ENCODE measurements at places on chromosomes 5 and 9.

DNA sequence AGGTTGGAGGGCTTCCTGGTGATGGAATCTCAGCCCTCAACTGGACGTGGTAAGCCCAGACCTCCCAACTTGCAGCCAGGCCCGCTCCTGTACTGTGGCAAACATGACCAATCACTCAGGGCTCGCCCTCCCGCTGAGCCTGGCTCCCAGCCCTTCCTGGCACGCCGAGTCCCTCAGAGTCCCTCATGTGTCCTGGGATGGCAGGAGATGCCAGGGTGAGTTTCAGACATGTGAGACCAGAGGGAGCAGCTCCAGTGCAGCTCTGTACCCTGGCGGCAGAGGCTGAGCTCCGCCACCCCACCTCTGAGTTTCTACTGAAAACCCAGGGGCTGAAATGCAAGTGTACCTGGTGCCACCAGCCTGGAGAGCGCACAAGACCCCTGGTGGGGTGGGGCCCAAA is 42.0 kb upstream of the RXRA start:
- DNase-seq = no peak

DNA sequence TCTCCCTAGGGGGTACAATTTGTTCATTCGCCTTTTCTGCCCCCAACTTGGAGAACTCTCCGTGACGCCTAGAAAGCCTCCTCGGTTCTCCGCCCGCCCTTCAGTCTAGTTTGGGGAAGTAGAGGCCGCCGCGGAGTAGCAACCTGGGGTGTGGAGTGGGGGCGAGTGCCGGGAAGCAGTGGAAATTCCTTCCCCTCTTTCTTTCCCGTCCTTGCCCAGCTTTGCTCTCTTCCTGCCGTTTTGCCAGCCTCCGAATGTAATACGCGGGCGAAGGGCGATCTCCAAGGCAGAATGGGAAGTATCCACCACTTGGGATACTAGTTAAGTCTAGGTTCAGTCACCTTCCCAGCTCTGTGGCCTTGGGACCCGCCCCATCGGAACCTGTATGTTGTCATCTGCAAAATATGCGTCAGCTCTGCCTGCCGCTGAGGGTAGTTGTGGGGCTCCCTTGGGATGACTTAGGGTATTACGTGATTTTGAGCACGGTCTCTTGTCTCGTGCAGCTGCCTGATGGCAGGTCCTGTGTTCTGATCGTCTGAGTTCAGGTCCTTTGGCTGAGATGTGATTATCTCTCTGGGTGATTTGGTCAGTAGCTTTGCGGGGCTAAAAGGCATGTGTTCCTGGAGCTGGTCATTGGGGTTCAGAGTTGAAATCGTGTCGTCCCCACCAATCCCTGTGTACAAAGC is 724 bp downstream of the PAM start:
- peak; percentile 52 for DNase-seq

DNA sequence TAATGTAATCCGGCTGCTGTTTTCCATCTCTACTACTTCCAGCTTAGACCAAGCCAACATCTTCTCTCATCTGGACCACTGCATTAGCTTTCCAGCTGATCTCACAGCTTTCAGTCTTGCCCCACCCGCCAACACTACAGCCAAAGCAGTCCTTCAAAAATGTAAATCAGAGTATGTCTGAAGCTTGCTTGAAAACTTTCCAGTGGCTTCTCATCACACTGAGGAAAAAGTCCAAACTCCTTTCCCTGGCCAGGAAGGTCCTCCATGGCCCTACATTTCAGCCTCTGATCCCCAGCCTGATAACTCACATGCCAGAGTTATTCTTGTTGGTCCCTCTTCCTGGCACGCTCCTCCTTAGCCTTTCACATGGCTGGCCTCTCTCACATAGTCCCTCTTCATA is 38.5 kb downstream of the TTC1 start:
- no peak for DNase-seq

DNA sequence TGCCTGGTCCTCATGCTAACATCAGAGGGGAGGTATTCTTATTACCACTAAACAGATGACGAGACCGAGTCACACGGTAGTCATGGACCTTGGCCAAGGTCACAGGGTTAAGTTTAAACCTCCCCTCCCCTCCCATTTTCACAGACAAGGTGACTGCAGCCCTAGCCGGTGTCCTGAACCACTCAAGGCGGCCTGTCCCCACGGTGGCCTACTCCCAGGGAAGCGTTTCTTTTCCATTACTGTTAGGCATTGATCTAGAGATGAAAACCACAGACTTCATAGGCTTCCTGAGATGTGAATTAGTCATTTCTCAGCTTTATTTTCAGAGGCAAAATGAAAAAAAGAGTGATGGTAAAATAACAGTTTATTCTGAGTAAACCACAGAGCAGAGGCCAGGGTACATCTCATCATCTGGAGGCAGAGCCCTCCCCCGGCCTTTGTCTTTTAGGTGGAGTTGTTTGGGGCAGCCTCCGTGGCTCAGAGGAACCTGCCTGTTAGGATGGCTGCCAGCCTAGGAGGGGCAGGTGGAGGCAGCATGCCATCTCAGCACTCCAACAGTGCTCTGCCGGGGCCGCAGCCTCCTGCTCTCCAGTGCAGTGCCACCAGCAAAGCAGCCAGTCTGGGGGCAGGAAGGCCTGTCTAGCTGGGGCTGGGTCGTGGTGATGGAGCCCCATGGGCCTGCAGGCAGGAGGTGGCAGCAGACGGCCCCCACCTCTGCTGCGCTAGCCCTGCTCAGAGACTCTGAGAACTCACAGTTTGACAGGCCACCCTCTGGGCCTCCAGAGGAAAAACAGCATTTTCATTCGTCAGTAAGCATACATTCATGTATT is 71.2 kb downstream of the RAPGEF1 start:
- peak; percentile 48 for DNase-seq

DNA sequence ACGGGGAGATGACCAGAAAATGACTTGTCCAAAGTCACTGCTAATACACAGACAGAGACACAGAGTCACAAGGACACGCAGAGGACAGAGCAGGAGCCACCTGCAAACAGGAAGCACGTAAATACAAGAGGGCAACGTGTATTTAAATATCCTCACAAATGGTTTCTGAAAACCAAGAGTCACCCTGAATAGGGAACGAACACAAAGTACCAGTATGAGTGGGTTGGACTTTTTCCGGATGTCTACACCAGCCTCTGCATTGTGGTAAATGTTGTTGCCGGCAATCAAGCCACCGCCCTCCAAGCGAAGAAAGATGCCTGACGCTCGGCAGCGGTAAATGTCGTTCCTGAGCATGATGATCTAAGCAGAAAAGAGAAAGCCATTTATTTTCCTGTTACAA is 44.5 kb downstream of the FBXO10 start:
- no peak for DNase-seq

DNA sequence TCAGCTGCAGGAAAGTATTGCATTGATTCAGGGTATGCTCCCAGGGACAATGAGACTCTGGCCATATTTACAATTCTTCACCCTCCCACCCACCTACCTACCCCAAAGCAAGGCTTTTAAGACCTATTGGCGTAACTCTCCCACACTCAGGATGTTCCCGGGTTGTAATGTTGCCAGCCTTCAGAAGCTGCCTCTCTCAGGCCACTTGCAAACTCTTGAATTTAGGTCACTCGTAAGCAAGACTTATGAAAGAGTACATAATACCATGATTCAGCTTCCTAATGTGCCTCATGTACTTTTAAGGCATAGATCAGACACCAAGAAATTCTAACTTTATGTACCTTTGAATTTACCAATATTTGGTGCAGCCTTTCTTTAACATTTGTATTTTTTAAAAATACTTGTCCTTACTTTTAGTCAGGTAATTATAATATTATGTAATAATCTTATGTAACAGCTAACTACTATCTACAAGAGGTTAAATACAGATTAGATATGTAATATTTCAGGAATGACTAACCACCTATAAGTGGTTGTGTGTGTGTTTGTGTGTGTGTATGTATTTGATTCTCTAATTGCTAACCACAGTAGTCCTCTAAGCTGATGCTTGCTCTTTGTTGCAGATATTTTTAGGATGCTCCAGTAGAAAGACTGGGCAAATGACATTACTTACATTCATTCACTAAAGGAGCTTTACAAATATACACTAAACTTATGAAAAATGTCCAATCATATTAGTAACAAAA is 630.5 kb upstream of the MEF2C start:
- DNase-seq = no peak

DNA sequence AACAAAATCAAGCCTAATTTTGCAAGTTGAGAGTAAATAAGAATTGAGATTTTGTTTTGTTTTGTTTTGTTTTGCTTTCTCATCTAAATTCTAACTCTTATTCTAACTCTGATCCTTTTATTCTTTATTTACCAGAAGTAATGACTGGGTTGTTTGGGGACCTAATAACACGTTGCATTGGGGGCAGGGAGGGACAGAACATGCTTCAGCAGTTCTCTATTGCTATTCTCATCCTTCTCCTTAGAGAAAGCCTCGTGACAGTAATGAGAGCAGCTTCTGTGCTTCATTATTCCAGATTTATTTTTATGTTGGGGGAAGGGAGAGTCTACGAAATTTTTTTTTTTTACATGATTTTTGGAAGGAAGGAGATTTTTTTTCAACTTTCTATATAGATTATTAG is 21.1 kb downstream of the CPEB4 start:
- DNase-seq = peak; percentile 37

- DNase-seq = no peak
Observed at GRCh38 chr5:92912283-92912682, 668.7 kb downstream of the NR2F1-AS1 start.

DNA sequence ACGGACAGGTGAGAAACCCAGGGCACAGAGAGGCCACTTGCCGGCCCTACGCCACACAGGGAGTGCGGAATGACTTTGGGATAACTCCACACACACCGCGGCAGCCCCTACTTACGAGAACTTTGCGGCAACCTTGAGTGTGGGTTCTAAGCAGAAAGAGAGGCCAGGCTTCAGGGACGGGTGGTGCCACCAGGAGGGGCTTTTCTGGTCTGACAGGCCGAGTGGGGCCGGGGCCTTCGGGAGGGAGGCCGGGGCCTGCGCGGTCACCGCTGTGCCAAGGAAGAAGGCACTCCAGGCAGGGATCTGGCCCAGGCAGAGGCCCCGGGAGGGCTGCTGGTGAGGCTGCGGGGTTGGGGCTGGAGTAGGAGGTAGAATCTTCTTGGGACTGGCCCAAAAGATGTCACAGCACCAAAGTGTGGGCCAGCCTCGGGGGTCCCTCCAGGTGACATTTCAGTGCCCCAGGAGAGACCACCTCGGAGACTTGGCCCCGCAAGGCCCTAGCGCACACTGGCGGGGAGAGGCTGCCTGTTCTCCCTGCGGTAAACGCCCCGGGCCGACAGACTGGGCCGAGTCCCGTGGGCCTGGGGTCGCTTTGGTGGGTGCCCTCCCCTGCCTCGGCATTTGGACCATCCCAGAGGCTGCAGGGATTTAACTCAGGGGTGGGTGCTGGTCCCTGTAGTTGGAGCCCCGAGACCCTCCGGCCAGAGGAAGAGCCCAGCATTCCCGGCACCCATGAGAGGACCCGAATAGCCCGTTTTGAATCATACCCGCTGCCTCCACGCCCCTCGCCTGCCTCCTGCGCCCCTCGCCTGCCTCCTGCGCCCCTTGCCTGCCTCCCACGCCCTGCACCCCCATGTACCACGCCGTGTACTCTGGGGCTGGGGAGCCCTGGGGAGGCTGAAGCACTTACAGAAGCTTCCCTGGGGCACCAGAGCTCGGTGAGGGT is 9.0 kb upstream of the RNU6ATAC start:
- no peak for DNase-seq

GRCh38 chr9:69145144-69145715 is 28.8 kb upstream of the TJP2 start:
- no peak for DNase-seq

DNA sequence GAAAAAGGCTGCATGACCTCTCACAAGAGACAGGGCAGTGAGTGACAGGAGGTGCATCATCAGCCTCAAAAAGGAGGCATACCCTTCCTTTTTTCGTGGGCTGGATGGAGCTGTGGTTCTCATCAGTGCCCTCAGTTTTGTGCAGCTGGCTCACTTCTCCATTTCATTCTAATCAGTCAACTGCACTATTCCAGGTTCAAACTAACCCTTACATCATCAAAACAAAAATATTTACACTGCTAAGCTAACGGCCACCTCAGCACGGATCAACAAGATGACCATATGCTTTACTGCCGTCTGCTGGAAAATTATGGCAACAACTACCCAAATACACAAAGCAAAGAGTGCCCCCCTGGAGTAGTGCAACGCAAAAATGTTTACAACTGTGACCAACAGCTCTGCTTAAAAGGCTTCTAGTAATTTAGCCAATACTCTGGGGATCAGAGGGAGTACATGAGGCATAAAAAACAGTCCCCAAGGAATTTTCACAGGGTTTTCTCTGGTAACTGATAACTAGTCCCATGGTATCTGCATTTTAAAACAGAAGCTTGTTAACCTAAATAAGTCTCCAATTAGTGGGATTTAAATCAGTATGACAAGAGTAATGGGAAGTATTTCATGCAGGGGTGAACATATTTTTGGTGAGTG is 10.8 kb downstream of the KCNV2 start:
- no peak for DNase-seq

DNA sequence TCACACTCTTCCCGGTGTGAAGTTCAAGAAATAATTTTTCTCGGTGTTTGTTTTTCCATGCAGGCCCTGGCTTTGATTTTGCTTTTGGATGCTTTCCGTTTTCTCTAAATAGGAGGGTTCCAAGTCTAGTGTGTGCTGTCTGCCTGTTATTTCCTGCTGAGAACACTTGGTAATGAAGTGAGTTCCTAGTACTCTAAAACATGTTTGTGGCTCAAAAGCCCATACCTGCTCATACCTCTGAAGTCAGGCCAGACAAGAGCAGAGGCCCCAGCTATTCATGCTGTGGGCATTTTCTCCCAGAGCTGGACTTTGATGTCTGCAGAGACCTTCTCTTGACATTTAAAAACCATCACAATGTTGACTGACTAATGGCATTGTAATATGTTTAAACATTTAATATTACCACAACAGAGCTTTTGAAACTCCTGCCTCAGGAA is 211.2 kb downstream of the GOLPH3 start:
- peak; percentile 37 for DNase-seq

DNA sequence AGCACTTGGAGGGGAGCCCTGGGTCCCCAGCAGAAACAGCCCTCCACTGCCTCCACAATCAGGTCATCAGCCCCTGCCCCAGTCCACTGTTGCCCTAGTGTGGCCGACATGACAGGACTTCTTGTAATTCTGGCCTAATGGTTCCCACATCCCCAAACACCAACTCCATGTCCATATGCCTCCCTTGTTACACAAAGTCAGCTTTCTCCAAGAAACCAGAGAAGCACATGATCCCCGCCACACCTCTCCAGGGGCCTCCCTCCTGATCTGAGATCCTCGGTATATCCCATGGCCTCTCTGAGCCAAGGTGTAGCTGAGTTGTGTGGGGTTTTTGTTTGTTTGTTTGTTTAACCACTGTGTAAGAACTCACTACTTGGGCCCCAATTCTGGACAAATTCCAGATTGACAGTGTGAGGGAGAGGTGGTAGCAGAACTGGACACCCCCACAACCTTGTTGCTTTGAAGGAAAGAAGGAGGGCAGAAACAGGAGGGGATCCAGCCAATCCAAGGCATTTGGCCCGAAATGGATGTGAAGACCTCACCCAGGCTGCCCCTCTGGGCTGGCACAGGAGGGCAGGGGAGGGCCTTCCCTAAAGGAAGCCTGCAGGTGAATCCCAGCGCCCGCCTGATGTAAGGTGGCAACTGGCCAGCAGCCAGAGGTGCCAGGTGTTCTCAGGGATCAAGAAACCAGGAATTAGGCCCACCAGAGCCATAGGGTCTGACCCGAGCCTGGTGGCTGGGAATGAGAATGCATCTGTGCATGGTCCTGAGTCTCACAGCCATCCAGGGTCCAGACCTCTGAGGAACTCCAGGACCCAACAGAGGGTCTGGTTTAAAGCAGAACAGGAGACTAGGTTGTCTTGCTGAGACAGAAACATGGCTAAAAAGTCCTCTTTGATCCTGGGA is 13.4 kb downstream of the IRF1 start:
- DNase-seq = no peak
